ENCODE measurements at places on chromosomes 2 and 18.

GRCh38 chr18:64566456-64566855 is 417.6 kb upstream of the LINC00305 start:
- no peak for DNase-seq

DNA sequence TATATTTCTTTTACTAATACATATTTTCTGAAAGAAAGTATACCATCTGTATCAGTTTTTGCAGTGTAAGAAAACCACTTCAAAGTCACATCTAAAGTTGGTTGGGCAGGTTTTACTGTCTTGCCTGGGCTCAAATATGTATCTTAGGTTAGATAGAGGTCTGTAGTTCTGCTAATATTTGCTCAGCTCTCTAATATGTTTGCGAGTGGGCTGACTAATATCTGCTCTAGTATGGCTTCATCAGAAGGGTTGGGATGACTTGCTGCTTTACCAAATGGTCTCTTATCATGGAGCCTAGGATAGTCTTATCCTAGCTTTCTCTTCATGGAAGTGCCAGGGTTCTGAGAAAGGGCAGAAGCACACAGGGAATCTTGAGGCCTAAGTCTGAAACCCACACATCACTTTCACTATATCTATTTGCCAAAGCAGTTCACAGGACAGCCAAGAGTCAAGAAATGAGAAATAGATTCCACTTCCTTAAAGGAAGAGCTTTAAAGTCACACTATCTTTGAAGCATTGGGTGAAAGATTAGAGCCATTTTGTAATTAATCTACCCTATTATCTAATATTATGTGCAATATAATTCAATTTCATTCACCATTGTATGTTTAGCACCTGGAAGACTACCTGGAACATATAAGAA is 610.0 kb downstream of the KCNJ3 start:
- no peak for DNase-seq

DNA sequence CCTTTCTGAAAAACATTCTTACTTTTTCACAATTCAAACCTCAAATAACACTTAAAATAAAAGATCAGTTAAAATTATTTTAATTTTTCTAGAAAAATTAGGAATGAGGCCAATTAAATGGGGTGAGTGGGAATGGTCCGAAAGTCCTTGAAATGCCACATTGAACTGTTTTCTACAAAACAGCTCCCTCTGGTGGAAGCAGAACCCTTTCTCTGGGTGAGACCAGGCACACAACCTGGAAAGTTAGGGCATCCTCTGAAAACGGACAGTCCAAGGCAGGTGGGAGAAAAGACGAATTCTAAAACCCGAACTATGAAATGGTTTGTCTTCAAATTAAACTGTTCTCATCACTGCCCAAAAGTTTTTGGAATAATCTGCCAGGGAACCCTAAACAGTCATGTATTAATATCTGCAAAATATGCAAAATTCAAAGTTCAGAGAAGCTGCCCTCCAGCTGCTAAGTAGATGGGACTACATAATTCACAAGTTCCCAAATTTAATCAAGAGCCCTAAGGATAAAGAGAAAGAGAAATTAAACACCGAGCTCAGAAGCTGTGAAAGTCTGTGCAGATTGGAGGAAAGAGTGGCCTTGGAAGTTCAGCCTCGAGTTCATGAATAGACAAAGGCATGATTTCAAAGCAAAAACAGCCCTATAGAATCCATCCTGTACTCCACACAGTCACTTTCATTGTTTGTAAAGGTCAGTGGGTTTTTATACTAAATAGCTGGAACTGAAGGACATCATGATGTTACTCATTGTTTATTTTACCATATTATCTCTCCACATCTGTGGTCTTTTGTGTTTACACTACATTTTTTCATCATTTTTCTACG is 108.3 kb downstream of the PIEZO2 start:
- DNase-seq: no peak

- no peak for DNase-seq
Measured at GRCh38 chr2:42795841-42796301, 3.5 kb upstream of the HAAO start.

- no peak for DNase-seq
Measured at GRCh38 chr2:197405582-197405981, 29.2 kb downstream of the SF3B1 start.

DNA sequence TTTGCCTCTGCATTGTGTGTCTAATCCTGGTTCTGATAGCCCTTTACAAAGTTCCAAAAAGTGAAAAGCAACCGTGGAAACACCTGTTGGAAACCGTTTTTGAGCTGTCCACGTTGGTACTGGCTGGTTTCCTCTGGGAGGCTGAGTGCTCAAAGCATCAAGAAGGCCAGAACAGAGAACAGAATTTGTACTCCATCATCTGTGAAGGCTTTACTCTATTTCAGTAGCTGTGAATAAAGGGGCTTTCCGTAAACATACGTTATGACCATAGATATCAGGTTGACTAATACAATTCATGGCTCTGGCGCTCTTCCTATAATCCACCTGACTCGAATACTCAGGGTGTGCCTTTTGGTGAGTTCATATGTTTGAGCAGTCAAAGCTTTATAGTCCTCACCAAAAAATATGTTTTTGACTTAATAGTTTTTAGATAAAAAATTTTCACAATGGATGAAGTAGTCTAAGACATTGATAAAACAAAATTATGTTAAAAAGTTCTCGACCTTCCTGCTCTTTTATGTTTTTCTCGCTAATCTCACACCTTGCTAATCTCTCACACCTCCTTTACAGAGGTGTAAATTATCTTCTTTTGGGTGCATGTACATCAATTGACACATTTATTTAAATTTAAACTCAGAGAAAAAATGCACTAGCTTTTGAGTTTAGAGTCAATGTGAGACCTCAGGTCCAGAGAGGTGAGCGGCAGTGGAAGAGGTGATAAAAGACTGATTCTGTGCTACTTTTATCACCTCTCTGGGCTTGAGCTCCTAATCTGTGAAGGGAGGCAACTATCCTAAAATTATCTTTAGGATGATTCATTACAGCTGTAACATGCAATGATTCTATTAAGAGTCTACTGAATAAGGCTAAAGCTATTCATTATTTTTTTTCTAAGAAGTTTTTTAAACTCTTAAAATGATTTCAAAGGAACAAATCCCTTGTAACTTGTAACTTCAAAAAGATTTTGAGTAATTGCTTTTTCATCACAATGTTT is 65.3 kb downstream of the CXCR4 start:
- DNase-seq: no peak

- no peak for DNase-seq
Measured at GRCh38 chr2:156311976-156312375, 20.5 kb downstream of the NR4A2 start.

DNA sequence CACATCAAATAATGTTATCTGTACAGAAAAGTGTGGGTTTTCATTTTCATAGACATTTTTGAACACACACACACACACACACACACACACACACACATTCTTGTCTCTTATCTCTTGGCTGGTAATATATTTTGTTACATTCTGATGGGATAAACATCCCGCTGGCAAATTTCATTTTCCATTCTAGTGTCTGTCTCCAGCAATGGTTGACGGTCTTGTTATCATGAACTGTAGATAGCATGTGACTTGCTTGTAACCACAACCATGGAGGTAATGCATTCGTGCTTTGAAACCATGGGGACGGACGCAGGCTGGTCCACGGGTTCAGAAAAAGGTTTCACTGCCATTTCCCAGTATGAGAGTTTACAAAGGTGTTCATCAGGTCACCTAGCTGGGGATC is 156.4 kb downstream of the PPP1R1C start:
- no peak for DNase-seq

GRCh38 chr2:129909651-129910418 is 69.6 kb upstream of the RAB6C start:
- no peak for DNase-seq

DNA sequence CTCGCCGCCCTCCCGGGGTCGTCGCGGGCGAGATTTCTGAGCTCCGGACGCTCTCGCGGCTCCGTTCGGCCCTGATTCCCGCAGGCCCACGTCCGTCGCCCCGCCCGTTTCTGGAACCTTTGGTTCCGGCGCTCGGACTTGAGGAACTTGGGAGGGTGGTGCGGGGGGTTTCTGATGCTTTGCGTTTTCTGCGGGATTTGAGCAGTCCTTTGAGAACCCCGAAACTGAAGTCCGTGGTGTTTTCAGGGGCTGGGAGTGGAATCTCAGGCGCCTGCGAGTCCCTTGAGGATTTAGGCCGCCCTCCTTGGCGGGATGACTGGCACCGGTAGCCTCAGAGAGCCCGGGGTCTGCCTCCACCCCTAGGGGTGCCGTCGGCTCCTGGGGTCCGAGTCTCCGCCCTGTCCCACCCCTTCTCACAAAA is 336 bp downstream of the THNSL2 start:
- DNase-seq: no peak

- DNase-seq: no peak
Measured at GRCh38 chr18:47577520-47577919, 326.1 kb upstream of the SKOR2 start.

DNA sequence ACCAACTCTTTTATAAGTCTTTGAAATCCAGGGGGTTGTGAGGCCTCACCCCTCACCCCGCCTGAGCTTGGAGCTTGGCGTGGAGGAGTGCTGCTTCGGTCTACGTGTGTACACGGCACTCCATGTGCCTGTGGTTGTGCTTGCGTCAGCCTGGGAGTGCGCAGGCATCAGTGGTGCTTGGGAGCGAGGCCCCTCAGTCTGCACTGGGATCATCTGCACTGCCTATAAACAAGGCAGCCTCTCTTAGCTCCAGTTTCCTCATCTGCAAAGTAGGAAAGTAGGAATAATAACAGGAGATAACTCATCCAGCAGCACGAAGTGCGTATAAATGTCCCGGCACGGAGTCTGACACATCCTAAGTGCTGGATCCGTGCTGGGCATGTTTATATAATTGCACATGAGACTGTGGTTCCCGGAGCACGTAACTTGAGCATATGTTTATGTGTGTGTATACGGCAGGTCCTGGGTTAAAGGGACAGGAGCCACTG is 1.2 kb downstream of the GYPC start:
- DNase-seq: no peak

DNA sequence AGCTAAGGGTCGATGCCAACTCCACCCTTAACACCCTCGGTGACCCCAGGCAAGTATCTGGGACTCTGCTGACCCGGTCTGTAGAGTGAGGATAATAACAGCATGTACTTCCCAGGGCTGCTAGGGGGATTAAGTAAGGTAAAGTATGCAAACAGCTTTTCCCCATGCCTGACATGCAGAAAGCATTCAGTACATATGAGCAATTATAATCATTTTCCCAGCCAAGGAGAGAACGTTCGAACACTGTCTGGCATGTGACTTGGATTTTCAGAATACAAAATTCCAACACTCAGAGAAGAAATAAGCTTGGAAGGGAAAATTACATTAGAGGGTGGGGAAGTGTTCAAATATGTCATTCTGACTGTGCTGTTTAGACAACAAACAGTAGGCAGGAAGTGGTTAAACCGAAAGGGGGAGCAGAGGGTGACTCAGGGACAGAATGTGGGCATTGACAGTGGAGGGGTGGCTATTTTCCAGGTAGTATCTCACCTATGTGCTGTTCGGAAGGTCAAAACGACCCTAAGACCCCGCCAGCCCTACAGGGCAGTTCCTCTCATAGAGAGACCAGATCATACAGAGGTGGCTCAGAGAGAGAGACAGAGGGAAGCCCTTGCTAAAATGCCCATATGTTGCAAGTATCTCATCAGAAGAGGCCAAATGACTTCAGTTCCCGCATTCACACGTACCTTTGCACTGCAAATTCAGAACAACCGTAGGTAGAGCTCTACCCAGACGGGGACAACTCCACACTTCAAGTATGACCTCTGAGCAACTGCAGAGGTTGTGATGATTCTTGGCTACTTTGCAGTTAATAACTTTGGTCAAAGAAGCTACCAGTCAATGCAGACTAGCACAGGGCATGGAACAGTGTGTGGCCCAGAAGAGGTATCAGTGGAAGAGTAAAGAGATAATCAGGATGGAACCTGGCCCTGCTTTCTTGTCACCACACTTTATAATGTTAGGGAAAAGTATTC is 14.8 kb downstream of the ASPRV1 start:
- DNase-seq: peak; percentile 11

DNA sequence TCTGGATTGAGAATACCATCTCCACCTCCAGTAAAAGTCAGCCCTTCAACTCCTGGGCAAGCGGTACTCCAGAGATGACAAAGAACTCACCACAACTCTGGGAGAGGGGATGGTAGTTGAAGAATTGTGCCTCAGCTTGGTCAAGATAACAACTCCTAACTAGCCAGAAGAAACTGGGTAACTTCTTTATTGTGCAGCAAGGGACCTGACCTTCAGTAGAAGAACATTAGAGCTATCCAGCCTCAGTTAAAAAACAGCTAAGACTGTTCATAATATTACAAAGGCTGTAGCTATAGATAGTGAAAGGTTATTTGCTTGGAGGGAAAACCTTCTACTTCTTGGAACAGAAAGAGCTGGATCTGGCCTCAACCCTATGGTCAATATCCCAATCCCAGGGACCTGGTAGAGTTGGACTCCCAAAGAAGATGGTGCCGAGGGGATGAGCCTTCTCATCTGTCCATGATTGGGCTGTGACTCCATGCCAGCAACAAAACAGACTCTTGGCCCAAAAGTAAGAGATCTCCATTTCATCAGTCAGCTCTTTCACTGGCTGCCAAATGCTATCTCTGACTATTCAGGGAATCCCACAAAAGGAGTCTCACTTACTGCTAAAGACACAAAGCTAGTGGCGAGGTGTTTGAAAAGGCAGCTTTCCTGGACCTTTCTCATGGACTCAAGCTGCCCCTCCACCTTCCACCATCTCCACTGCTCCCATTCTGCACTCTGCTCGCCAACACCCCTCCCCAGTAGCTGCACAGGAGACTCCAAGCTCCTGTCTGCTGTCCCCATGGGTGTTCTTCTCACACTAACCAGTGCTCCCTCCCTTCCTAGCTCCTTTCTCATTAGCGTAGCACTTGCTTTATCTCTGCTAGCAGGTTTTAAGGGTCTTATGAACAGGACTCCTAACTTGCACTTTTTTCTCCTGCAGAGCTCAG is 145.8 kb downstream of the CAPN13 start:
- DNase-seq: no peak

DNA sequence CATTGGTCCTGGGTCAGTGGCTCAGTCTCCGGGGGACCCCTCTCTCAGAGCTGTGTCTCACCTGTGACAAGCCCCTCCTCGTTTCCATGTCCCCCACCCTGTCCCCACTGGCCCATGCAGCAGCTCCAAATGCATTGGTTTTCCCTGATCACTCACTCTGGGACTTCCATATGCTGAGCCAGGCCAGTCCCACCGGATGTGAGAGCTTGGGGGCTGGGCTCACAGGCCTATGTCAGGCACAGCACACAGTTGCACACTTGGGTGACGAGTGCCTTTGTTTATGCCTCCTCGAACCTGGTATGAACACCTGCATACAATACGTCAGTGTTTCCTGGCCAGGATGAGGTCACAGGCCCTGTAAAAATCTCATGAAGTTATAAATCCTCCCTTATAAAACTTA is 232.5 kb downstream of the TFCP2L1 start:
- DNase-seq: no peak

- DNase-seq: no peak
Measured at GRCh38 chr2:190340369-190340768, 3.0 kb upstream of the INPP1 start.

- no peak for DNase-seq
Measured at GRCh38 chr2:134934150-134934549, 15.5 kb downstream of the CCNT2 start.
